ENCODE measurements at places on chromosomes 6 and 20.

- no peak for DNase-seq
These were observed 1.6 kb upstream of the LY86 start for GRCh38 chr6:6586671-6587526.

- DNase-seq = no peak
These were observed 29.3 kb upstream of the TSPYL1 start for GRCh38 chr6:116309001-116309400.

GRCh38 chr6:38584731-38585130 is 55.0 kb downstream of the BTBD9 start:
- DNase-seq = no peak

DNA sequence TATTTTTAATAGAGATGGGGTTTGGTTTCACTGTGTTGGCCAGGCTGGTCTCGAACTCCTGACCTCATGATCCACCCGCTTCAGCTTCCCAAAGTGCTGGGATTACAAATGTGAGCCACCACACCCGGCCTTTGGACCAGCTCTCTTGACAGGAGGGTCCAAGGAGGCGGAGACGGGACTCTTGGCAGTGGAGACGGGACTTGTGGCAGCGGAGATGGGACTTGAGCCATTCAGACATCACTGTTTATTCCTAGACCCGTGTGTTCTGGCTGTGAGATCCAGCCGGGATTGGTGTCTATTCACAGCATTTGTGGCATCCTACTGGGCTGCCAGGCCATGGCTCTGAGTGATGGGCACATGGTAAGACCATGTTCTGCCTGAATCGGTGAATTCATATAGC is 25.6 kb downstream of the PRPF6 start:
- no peak for DNase-seq

DNA sequence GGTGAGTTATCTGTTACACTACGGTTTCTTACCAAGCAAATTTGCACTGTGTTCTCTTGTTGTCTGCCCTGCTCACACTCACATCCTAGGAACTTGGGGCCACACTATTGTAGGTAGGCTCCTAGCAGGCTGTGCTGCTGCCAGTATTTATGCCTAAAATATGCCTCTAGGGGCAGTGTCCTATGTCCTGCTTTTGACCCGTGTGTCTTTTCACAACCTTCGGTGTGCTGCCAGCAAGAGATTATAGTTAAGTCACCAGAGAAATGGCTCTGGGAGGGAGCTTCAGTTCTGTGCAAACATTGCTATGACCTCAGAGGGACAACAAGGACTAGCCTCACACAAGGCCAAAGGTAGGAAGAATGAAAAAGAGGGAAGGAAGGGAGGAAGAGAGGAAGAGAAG is 8.9 kb upstream of the TAAR5 start:
- DNase-seq = no peak

All from activated effector memory CD4-positive, alpha-beta T cell treated with anti-CD3 and anti-CD28 coated beads, Interleukin-2, amount 50 U/mL, for 16 hours (primary cell).